ENCODE measurements at places on chromosomes 1 and 21.

GRCh38 chr1:7824701-7825100 is 28.2 kb downstream of the UTS2 start:
- DNase-seq: no peak

GRCh38 chr1:38132681-38133080 is 86.1 kb upstream of the POU3F1 start:
- DNase-seq: no peak

DNA sequence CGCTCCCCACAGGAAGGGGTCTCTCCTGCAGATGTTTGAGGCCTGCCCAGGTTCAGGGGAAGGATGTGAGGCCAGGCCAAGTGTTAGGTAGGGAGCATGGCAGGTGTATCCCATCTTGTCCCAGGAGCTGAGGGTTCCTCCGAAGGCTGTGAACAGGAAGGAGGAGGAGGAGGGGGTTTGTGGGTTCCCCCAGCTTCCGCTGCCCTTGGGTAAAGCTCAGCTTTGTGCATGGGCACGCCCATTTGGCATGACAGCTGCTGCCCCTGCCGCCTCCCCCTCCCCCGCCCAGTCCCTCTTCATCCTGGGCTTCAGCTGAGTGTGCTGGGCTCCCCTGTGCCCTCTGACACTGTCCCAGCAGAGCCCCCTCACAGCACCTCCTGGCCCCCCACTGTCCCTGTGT is 25.5 kb downstream of the TNFRSF8 start:
- peak; percentile 46 for DNase-seq

- DNase-seq: no peak
Measured at GRCh38 chr1:181184621-181185020, 96.1 kb downstream of the IER5 start.

Data from central memory CD4-positive, alpha-beta T cell (primary cell).